ENCODE measurements at places on chromosomes 4 and X.

- H3K4me1 ChIP-seq = peaks cover 14% of the 10 kb centered on the region
- no peak overlapping the region for H3K4me3 ChIP-seq
- no peaks in the 10 kb centered on the region for H3K36me3 ChIP-seq
- no peak overlapping the region for H3K27ac ChIP-seq
- DNase-seq = no peak
These were observed 23.2 kb downstream of the APOO start for GRCh38 chrX:23884427-23885024.

DNA sequence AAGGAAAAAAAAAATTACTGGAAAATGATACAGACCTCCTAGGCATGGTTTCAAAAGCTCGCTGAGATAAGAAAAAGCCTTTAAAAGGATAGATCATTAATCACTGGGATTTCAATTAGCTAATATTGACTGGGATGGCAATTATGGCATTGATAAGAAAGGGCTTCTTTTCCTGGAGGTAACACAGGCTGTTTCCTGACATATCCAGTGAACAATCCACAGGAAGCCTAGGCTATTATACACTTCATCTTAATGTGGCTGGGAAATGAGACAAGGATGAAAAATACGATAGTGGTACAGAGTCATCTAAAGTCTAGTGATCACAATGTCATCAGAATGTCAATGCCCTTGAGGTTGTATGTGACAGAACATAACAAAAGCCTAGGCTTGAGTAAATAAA is 1579.3 kb downstream of the C4orf33 start:
- DNase-seq = no peak
- no peaks in the 10 kb centered on the region for H3K36me3 ChIP-seq
- no peak overlapping the region for H3K27ac ChIP-seq
- no peaks in the 10 kb centered on the region for H3K27me3 ChIP-seq
- H3K4me3 ChIP-seq = no peak overlapping the region

DNA sequence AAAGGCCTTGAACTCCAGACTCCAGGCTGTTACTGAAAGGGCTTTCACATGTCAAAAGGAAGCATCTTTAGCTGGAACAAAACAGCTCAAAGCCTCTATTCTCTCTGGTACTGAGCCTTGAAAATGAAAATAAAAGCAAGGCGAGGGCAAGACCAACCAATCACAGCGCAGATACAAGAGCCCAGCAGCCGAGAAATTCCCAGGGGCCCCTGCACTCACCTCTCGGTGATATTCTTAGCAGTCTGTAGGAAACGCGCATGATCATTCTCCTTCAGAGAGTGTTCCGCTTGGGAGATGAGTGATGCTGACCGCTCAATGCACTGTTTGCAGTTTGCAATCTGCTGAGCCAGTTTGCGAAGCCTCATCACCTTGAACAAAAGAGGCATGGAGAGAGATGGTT is 138.1 kb downstream of the MID1 start:
- no peak overlapping the region for H3K4me3 ChIP-seq
- no peaks in the 10 kb centered on the region for H3K27me3 ChIP-seq
- H3K4me1 ChIP-seq = peaks cover 8% of the 10 kb centered on the region

GRCh38 chr4:113502906-113503305 is 258.6 kb downstream of the CAMK2D start:
- no peaks in the 10 kb centered on the region for H3K36me3 ChIP-seq
- H3K4me1 ChIP-seq = no peaks in the 10 kb centered on the region
- H3K27me3 ChIP-seq = no peaks in the 10 kb centered on the region
- H3K4me3 ChIP-seq = no peak overlapping the region
- no peak for DNase-seq

DNA sequence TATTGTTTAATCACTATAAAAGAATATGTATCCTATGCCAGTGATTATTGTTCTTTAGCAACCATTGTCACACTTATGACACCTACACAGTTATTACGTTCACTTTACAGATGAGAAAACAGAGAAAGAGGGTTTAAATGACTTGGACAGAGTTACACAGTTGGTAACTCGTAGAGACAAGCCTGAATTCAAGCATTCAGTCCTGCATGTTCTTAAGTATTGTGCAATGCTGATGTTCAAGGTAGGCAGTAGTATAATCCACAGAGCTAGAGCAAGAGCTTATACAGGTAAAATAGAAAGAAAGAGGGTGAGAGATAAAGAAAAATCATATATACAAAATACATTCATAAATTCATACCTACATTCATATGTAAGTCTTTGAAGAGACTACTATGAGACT is 249.8 kb upstream of the ANXA10 start:
- H3K27me3 ChIP-seq = no peaks in the 10 kb centered on the region
- DNase-seq = no peak
- H3K4me1 ChIP-seq = no peaks in the 10 kb centered on the region
- no peak overlapping the region for H3K27ac ChIP-seq

- no peaks in the 10 kb centered on the region for H3K27me3 ChIP-seq
- no peak overlapping the region for H3K4me3 ChIP-seq
- no peak overlapping the region for H3K27ac ChIP-seq
These were observed 43.1 kb upstream of the FAM9C start for GRCh38 chrX:13087322-13088155.

All from vagina (tissue), 2 donors.